Mammary epithelial cell (primary cell): ENCODE measurements at places on chromosomes 2 and 18.

GRCh38 chr2:191039616-191040015, 25.6 kb upstream of the STAT1 start:
- no peak for DNase-seq

DNA sequence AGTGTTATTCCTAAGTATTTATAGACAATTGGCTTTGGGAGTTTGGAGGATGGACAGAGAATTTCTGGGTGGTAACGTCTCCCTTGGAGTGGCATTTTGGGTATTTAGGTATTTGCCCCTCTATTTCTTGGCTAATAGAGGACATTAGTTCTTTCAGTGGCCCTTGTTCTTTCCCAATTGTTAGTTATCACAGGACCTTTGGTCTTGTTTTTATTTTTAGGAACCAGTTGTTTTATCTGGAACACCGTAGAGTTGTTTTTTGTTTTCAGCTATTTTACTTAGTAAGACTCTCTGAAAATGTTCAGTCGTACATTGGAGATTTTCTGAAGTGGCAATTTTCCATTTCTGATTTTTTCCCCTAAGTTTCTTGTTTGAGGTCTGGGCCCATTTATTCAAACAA, 40.5 kb upstream of the TNFRSF11A start:
- DNase-seq = no peak

DNA sequence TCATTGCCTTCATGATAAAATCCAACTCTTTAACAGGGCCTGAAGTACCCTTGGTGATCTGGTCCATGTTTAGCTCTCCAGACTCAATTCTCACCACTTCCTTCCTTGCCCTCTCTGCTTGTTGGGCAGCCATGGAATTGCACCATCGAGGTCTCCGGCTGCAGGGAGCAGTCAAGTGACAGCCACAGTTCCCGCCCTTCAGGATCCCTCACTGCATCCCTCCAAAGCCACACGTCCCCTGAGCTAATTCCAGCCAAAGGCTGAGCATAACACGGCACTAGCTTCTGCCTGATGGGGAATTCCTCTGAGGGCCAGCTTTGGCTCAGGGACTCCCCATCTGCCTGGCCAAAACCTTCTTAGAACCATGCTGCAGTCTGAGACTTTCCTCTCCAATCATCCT, 47.4 kb upstream of the SLC1A4 start:
- no peak for DNase-seq

DNA sequence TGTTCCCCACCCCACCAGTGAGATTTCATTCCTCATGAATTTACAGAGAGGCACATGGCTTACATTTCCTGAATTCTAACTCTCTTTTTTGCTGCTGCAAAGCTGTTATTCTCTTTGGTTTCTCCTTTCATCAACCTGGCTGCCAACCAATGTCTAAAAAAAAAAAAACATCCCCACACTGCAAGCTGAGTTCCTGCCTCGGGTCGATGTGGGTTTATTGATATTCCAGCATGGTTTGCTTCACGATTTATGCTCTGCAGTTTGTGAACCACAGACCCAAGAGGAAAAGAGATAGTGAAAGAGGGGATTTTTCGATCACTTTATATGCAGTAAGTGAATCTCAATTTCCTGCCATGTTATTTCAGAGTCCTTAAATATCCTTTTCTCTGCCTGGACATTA, 363.6 kb downstream of the LPIN1 start:
- no peak for DNase-seq

DNA sequence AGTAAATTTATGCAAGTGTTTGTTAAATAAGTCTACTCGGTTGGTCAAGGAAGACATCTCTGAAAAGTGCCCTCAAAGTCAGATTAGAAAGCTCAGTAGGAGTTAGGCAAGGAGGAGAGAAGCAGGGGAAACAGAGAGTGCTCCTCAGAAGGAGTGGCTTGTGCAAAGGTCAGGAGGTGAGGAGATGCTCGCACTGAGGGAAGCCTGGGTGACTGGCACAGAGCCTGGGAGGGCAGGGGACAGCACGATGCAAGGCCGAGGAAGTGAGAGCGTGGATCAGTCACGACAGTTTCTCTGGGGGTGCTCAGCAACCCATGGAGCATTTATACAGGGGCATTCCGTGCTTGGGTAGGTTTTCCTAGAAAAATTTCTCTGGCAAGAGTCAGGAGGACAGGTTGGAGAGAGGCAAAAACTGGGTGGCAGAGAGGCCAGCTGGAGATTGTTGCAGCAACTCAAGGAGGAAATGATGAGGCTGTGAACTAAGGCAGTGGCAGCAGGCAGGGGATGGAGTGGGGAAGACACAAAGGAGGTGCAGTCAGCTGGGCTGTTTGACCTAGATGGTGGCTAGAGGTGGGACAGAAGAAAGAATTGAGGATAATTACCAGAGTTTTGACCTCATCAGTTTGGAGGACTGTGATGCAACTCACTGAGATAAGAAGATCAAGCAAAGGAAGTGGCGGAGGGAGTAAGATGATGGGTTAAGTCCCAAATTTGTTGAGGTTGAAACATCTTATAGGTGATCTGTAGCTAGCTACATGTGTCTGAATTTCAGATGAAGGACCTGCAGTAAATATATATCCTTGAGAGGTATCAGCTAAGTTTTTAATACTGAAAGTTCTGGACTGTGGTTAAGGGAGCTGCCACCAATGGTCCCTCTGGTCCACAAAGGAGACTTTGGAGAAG, 52.4 kb downstream of the BCL2 start:
- DNase-seq = no peak

DNA sequence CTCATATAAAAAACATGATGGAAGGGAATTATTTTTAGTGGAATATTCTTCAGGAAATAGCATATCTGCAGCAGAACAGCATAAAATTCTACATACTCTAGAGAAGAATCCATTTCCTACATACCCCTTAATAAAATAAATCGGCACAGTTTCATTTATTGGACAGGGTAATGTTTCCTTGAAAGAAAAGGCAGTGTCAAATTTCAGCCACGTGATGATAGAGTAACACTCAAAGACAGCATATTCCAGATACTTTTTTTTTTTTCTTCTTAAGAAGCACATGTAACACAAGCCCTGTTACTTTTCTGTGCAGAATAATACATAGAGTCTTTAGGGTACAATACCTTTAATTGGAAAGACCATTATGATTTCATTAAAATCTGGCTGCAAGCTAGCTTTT, 204.4 kb downstream of the SRBD1 start:
- no peak for DNase-seq

DNA sequence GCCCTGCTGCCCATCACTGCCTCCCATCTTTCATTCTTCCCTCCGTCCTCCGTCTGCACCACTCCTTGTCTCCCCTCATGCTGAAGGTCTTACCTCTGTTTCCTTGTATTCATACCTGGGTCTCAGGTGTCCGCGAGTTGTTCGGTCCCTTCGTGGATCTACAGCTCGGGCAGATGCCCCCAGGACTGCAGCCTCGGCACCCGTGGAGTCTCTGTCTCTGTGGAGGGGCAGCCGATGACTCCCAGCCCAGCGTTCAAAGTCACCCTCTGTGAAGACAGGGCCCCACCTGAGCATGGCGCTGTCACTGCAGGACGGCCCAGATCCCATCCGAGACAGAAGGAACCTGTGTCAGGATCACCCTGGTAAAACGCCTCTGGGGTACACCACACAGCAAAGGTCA, 480.0 kb upstream of the SALL3 start:
- no peak for DNase-seq

DNA sequence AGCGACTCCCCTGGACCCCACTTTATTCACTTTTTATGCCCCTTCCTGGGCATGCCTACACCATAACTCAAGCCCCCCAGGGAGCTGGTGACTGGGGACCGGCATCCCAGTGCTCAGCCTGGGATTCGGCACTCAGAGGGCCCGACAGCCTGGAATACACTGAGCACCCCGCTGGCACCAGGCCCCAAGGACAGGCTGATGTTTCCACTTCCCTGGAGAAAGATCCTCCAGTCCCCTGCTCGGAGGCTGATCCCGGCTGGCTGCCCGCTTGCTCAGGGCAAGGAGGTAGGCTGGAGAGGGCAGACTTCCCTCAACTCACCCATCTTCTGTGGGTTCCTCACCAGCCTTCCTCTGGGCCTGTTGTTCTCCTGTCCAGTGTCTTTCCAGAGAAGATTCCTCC, 36.6 kb downstream of the ODC1 start:
- DNase-seq = no peak

DNA sequence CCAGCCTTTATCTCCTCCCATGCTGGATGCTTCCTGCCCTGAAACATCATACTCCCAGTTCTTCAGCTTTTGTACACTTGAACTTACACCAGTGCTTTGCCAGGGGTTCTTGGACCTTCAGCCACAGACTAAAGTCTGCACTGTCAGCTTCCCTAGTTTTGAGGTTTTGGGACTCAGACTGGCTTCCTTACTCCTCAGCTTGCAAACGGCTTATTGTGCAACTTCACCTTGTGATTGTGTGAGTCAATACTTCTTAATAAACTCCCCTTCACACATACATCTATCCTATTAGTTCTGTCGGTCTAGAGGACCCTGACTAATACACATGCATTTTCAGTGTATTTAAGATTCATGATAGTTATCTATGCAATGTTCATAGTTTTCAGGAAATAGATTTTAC, 35.8 kb upstream of the ZNF804A start:
- DNase-seq = peak; percentile 14

- peak; percentile 64 for DNase-seq
Observed at GRCh38 chr2:97935719-97936161, 60.0 kb downstream of the TMEM131 start.

- no peak for DNase-seq
Observed at GRCh38 chr2:238702276-238703052, 145.4 kb upstream of the TWIST2 start.

GRCh38 chr2:38152913-38153312, 77.0 kb upstream of the CYP1B1 start:
- no peak for DNase-seq

GRCh38 chr2:232681527-232681926, 15.6 kb upstream of the GIGYF2 start:
- DNase-seq = no peak

GRCh38 chr18:48749768-48750167, 201.0 kb downstream of the SMAD7 start:
- peak; percentile 59 for DNase-seq

- DNase-seq = peak; percentile 17
Observed at GRCh38 chr2:121897335-121897970, 142.0 kb downstream of the TSN start.

- DNase-seq = no peak
Observed at GRCh38 chr2:64336171-64336570, 117.8 kb upstream of the LGALSL start.

GRCh38 chr18:76490033-76490432, 5.0 kb downstream of the ZNF516 start:
- DNase-seq = no peak

- DNase-seq = peak; percentile 38
Observed at GRCh38 chr2:63424329-63425078, 163.8 kb downstream of the WDPCP start.

DNA sequence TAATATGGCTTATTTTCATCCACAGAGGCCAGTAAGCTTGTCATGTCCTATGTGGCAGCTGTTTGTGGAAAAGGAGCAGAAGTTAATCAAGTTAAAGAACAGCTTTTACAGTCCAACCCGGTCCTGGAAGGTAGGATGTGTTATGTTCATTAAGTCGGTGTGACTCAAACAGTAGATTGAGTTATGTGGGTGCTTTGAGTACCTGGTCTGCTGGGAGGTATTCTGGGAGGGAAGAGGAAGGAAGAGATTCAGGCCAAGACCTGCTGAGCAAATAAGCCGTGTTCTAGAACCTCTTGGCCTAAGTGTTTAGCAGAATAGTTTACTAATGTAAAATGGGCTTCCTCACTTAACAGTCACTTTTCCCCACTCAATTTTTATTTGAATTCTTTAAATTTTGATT, 96.2 kb downstream of the MYO1B start:
- no peak for DNase-seq

DNA sequence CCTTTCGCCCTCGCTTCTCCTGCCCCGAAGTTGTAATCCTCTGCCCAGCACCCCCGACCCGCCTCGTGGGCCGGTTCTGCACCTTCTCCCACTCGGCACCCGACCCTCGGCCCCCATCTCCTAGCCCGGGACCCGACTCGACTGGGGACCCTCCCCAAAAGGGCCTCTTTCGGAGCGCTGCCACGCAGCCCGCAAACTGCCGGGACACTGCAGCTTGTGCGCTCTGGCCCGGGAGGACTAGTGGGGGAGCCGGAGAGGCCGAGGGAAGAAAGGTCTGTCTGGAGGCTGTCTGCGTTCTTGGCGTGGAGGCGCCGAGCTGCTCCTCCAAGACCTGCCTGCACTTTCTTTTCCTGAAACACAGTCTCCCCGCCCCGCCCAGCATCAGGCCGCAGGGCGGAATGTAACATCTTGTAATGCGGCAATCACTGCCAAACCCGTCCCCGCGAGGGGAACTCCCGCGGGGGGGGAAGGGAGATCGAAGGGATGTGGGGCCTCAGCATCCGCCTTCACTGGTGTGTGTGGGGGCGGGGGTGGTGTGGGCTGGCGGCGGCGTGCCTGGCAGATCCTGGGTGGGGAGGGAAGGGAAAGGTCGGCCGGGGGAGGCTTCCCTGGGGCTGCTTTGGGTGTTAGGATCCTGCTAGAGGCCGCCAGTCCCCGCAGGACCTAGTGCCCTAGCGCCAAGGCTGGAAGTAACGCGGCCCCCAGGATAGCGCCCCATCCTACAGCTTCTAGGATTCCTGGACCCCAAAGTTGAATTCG, 7.4 kb downstream of the DLX2 start:
- DNase-seq = peak; percentile 88

DNA sequence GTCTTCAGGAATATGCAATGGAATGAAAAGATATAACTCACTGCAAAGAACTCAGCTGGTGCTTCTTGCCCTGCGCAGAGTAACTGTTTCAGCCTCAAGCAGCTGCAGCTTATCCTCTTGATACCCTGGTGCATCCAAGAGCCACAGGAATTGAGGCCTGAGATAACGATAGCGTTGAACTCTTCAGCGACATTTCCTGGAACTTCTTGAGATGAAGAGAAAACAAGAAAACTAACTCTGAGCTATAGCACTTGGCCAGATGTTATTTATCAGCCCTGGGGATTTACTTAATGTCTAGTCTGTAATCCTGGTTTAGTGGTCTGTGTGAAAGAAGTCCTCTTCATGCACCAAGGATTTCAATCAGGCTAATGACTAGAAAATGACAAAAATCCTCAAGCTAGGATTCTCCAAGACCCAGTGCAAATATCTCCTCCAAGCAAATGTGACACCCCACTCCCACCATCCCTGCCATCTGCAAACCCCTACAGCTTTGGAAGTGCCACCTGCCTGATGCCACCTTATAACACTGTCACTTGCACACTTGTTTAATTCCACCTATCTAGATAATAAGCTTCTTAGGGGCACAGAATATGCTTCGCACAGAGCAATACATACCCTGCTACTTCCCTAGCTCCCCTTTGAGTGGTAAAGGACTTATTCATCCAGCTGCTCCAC, 40.6 kb downstream of the EHD3 start:
- DNase-seq = no peak

DNA sequence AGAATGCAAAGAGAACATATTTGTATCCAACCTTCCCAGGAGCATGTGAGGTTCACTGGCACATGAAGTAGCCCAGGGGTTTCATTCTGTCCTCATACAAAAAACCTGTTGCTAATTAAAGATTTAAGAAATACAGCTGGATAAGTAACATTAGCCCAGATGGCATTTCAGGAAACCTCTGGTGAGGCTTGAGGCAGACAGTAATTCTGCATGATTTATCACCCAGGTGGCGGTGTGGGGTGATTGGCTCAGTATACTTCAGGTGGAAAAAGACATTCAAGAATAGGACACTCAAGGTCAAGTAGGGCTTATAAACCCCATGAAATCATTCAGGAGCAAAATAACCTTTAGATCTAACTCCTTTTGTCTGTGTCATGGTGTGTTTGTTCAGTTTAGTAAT, 237.4 kb downstream of the RNF144A start:
- no peak for DNase-seq
